ENCODE measurements at places on chromosomes 12 and 14.

DNA sequence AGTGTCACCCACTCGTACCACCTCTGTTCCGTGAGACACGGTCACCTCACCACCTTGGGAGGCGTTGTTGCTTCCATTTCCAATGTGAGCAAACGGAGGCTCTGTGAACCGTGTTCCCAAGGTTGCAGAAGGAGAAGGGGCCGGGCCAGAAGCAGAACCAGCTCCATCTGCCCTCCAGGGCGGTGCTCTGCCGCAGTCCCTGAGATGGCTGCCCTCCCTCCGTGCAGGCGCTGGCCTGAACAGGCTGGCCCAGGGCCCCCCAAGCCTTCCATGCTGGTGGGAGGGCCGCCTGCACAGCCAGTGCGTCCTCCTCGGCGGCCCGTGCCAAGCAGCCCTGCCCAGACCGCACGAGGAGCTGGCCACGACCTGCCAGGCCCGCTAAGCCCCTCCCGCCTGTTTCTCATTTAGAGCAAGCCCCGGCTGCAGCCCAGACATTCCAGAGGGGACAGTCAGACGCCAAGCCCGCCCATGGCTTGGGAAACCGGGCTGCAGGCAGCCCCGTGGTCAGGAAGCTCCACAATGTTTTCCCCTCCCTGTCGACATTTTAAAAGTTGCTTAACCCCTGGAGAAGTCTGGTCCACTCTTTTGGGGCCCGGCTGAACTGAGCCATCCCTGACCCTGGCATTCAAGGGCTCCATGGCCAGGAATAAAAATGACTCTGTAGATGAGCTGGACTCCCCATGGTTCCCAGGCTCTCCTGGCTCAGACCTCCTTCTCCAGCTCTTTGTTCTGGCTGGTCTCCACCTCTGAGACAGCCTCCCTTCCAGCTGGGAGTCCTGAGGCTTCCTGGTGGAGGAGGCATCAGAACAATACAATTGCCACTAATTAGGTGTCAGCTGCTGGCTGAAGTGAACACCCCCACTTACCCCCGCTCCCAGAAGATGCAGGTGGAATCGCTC lies 236.0 kb downstream of the BCL11B start:
- DNase-seq: no peak

- DNase-seq: no peak
Measured at GRCh38 chr12:9667403-9668160, 1.9 kb upstream of the CLEC2D start.

DNA sequence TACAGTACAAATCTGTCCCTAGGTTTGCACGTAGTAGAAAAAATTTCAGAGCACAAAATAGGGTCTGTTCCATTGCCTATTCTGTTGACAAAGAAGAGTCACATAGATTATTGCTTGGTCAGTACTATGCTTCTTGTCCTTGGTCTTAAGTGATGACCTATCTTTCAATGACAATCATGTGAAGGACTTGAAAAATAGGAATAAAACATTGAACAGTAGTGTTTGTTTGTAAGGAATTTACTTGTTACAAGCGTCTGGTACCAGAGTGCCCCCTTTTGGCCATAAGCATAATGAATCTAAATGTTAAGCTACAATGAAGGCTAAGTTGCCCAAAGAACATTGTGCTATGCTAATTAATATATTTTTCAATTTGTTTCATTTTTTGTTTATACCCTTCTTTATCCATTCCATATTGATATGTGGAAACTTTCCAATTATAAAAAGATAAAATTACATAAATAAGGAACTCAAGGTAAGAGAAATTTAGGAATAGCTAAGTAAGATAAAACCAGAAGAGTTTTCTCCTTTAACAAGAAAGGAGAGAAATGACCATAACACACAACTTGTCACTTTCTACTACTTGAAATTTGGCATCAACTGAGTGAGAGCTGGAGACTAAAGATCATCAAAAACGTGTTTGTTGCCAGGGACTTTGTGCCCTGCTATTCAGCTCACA lies 204.7 kb downstream of the EPS8 start:
- DNase-seq: no peak

- no peak for DNase-seq
Measured at GRCh38 chr14:63266106-63266505, 52.6 kb downstream of the GPHB5 start.

DNA sequence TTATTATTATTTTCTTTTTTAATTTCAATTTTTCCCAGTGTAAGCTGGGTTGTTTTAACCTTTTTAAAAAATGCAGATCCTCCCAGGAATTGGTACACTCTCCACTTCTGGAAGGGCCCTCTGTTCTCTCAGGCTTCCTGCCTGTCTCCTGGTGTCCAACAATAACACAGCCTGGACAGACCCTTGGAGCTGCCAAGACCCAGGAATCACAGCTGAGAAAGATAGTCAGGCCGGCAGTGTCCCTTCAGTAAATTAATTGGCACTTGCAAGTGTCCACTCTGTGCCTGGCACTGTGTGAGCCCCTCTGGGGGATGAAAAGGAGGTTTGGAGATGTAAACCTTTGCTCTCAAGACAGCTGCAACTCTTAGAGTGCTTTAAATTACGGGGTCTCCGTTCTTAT lies 113.3 kb downstream of the SMOC1 start:
- DNase-seq: no peak
